ENCODE measurements at places on chromosomes 7 and 10. TPM values are rescaled to one million over a fixed set of nuclear protein-coding genes. Genes with fewer than 3 reads are reported as not detected.
A peak's percentile ranks its signal among the peaks of the same experiment; 100 is the strongest.

The CDK14 gene
- total RNA-seq: 28.1 TPM

GRCh38 chr7:21656081-21656480 lies 113.2 kb downstream of the DNAH11 start:
- no peak for DNase-seq

- DNase-seq: peak; percentile 79
Observed at GRCh38 chr10:80453842-80454512, at the start of gene TSPAN14. Gene TSPAN14, plus strand, starts transcription at chr10:80454310. Its CDS starts 34,924 bp downstream, at chr10:80489234.

DNA sequence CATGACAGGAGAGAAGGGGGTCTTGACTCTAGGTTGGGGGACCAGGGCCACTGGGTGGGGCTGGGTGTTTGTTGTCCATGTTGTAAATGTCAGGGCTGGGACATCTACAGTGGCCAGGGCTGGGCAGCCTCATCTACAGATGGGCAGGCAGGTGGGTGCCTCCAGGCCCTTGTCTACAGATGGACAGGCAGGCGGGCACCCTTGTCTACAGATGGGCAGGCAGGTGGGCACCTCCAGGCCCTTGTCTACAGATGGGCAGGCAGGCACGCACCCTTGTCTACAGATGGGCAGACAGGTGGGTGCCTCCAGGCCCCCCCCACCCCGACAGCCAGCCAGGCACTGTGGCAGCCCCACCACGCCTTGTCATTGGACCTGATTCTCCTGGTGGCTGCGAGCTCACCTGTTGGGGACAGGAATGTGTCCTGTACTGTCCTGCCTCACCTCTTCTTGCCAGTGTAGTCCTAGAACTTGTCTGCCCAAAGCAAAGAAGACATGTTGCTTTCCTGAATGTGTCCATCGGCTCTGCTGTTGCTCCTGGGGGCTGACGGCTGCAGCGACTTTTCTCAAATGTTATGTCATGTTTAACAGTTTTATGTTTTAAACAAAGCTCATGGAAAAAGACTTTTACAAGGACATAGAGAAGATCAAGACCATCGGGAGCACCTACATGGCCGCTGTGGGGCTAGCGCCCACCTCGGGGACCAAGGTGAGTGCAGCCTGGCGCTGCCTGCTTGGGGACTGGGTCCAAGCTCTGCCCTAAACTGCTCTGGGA lies 129.9 kb downstream of the ADCY1 start:
- DNase-seq: no peak

GRCh38 chr10:3935141-3935540 lies 150.1 kb upstream of the KLF6 start:
- peak; percentile 79 for DNase-seq

DNA sequence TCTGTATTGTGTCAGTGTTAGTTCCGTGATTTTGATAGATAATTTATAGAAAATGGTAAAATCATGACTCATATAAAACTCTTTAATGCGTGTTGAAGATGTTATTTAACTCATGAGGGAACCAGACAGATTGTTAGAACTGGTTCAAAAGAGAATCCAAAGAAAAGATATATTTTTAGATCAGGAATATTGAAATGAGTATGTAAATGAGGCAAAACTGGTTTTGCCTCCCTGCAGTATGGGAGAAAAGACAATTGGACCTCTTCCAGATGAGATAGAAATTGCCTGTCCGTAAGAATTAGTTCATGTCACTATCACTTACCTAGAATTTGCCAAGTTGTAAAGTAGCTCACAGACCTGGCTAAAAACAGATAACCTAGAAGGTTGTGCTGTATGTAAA lies 17.6 kb downstream of the CDC123 start:
- no peak for DNase-seq

DNA sequence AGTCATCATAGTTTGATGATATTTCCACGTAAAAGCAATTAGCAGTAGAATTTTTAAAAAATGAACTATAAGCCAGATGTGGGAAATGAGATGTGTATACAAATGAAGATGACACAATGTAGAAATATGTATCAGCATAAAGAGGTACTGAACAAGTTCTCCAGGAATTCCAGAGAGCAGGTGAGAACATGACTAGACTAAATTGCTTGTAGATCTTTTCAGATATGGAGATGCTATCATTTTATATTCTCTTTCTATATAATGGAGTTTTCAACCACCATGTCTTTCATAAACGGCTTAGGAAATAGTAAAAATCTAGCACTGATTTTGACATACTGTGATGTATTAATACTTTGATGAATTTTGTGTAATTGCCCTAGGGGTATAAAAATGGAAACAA lies 130.9 kb downstream of the SEMA3D start:
- no peak for DNase-seq

The FLNC gene
- 116 TPM for total RNA-seq

GRCh38 chr10:102455893-102456471 lies 4.6 kb upstream of the C10orf95 start:
- peak; percentile 93 for DNase-seq

The PNLIP gene
- total RNA-seq: not detected

The CAMK1D gene
- total RNA-seq: 4.2 TPM

DNA sequence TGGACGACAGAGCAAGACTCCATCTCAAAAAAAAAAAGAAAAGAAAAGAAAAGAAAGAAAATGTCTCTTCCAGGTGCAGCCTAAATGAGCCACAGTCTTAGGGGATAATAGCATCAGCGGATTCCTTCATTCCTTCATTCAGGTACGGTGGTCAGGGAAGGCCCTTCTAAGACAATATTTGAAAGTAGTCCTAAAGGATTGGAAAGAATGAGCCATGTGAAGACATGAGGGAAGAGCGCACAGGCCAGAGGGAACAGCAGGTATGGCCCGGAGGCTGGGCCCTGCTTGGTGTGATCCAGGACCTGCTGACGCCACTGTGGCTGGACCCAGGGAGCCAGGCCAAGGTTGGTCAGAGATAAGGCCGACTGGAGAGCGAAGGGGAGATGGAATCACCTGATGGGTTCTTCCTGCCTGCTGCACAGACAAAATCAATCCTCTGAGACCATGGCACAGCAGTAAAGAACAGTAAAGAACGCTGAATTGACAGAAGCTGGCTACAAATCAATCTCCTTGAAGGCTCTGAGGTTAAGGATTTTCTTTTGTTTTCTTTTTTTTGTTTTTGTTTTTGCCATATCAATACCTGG lies 16.3 kb upstream of the MKRN1 start:
- DNase-seq: no peak

The CRHR2 gene
- total RNA-seq: not detected

The SUN1 gene
- 113 TPM for total RNA-seq

DNA sequence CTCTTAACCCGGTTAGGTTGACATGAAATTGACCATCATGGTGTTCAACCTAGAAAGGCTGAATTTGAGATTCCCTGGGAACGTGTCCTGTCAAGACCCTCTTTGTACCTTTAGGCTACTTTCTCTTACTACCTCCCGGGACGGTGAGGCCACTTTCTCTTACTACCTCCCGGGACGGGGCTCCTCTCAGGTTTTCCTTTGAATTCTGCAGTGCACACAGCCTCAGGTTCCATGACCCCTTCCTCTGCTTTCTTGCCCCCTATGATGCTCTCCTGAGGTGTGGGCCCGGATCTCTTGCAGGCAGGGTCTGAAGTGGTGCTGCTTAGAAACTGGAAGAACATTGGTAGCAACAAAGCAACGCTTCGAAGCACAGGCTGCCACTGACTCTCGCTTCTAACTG lies 155.3 kb downstream of the CAMK1D start:
- DNase-seq: no peak

DNA sequence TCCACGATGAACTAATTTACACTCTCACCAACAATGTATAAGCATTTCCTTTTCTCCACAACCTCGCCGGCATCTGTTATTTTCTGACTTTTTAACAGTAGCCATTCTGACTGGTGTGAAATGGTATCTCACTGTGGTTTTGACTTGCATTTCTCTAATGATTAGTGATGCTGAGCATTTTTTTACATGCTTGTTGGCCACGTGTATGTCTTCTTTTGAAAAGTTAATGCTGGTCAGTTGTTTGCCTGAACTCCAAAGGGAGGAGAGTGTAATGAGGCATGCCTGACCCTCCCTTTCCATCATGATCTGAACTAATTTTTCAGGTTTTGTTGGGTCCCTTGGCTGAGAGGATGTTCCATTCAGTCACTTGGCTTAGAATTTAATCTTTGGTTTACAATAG lies 50.7 kb upstream of the SVIL start:
- no peak for DNase-seq

GRCh38 chr7:99694912-99695304 lies 15.1 kb upstream of the CYP3A5 start:
- DNase-seq: no peak

DNA sequence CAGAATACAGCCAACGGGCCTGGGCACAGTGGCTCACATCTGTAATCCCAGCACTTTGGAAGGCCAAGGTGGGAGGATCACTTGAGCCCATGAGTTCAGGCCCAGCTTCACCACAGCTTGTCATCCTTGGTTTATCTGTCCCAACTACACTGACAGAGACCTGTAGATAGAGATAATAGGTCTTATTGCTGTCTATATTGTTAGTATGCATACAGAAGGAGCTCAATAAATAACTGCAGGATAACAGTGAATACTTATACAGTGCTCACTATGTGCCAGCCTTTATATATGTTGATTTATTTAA lies 1.3 kb downstream of the CNPY4 start:
- no peak for DNase-seq

DNA sequence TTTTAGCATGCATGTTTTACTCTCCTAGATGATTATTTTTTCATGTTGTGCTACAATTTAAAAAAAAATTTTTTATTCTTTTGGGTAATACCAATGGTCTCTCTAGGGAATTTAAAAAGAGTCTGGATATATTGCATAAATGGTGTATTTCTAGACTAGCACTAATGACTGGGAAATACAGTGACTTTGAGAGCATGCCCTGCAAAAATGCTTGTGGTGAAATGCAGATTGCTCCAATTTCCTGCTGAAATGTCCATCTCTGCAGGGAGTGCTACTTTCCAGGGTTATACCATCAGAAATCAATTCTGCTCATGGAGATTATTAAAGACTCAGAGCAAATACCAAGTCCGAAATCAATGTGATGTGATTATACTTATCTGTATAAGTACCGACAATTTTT lies 186.1 kb downstream of the PRKG1 start:
- no peak for DNase-seq

DNA sequence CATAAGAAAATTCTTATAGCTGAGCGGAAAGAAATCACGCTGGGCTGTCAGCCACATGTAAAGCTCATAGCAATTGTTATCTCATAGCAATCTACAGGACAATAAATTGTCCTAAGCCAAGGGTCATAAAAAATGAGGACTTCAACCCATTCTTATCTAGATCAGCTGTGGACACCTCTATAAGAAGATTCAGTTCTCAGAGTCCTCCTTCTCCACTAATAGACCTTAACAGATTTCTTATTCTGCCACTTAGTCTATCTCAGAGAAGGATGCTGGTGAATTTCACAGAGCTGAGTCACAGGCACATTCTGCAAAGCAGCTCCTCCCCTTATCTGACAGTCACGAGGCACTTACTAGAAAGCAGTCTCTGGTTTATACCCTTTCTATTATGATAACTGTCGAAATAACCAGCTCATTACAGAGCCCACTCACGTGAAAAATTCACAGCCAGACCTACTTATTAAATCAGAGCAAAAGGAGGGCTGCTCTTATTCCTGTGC lies 185.3 kb upstream of the PCLO start:
- peak; percentile 65 for DNase-seq

DNA sequence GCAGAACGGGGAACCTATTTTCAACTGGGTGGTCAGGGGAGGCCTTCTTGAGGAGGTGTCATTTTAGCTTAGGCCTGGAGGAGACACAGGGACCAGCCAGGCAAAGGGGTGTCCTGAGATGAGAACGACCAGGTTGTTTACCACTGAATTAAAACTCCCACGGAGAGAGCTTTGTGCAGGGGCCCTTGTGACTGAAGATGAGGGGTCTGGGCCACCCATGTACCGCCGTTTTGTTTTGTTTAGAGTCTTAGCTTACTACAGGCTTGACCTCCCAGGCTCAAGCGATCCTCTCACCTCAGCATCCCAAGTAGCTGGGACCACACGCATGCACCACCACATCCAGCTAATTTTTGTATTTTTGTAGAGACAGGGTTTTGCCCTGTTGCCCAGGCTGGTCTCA lies 80.4 kb downstream of the FAM171A1 start:
- no peak for DNase-seq

GRCh38 chr7:100088621-100089457 lies at the start of gene COPS6:
Gene COPS6, plus strand, starts transcription at chr7:100088969. Its CDS starts 22 bp downstream, at chr7:100088991.
- peak; percentile 64 for DNase-seq

- no peak for DNase-seq
Observed at GRCh38 chr10:77205135-77205534, 432.5 kb downstream of the KCNMA1 start.

DNA sequence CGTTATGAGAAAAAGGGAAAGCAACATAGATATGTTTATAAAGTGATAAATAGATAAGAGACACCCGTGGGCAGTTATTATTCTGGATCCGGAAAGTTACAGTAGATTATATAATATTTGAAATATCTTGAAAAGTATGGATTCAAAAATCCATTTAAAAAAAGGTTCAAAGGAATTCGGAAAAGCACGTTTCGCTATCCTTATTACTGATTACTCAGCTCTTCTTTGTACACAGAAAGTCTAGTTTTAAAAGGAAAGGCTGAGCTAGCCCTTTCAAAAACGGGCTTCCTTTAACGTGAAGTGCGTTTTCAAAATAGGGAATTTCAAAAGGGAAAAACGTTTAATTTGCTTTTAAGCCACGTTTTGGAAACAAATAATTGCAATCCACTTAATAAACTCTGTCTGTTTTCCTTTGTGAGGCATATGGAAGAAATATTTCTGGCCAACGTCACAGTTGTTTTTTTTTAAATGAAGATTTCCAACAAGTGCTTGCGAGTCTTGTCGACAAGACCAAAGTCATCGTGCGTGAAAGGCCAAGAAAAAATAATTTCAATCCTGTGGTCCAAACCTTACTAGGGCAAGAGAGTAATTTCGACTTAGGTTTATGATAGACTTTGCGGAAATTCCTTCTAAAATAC lies 2.2 kb upstream of the SKIDA1 start:
- DNase-seq: peak; percentile 57

- DNase-seq: no peak
Observed at GRCh38 chr7:6288270-6288860, 15.9 kb upstream of the CYTH3 start.

Data from IMR-90 (cell line).